ENCODE measurements at places on chromosomes 3 and 15. TPM values are rescaled to one million over a fixed set of nuclear protein-coding genes. Genes with fewer than 3 reads are reported as not detected.

- H3K27me3 ChIP-seq: no peaks in the 10 kb centered on the region
- no peak for DNase-seq
- H3K27ac ChIP-seq: peak overlapping the region; percentile 77
- H3K4me1 ChIP-seq: peaks cover 51% of the 10 kb centered on the region
Observed at GRCh38 chr3:101680466-101680865, 3.5 kb upstream of the ZBTB11 start.

DNA sequence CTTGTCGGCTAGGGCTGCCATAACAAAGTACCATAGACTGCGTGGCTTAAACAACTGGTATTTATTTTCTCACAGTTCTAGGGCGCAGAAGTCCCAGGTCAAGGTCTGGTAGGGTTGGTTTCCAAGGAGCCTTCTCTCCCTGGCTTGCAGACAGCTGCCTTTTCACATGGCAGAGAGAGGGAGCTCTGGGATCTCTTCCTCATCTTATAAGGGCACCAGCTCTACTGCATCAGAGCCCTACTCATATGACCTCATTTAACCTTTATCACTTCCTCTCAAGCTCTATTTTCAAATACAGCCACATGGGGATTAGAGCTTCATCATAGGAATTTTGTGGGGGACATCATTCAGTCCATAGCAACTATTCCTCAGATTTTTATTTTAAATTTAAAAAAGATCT is 17.6 kb upstream of the PAQR9 start:
- H3K4me1 ChIP-seq: no peaks in the 10 kb centered on the region
- peaks cover 36% of the 10 kb centered on the region for H3K27me3 ChIP-seq
- no peak overlapping the region for H3K27ac ChIP-seq
- no peak for DNase-seq

GRCh38 chr3:19348941-19349564 is 200.7 kb downstream of the KCNH8 start:
- H3K4me3 ChIP-seq: no peak overlapping the region
- no peaks in the 10 kb centered on the region for H3K27me3 ChIP-seq
- H3K27ac ChIP-seq: no peak overlapping the region
- no peaks in the 10 kb centered on the region for H3K4me1 ChIP-seq
- DNase-seq: peak; percentile 5
- H3K36me3 ChIP-seq: no peaks in the 10 kb centered on the region

GRCh38 chr15:29151484-29151857 is 118.2 kb downstream of the NSMCE3 start:
- no peak overlapping the region for H3K27ac ChIP-seq
- no peak for DNase-seq
- H3K4me3 ChIP-seq: no peak overlapping the region
- no peaks in the 10 kb centered on the region for H3K36me3 ChIP-seq
- H3K4me1 ChIP-seq: no peaks in the 10 kb centered on the region

DNA sequence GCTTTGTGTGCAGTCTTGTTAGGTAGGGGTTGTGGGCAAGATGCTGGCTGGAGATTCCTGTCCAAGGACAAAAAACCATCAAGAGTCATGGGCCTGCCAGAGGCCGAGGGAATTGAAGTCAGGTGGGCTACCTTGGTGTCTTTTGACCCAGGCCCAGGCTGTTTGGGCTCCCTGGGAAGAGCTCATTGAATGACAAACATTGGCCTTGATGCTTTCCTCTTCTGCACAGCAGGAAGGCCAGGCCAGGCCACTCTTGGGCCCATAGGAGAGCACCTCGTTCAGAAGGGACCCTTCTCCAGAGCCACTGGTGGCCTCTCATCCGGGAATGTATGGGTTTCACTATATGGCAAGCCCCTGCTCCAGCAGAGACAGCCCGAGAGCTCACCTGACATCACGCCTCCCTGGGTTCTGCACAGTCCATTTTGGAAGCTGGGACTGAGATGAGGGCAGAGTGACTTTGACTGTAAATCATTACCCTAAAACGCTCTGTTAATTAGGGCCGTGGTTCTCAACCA is 169.1 kb downstream of the NSMCE3 start:
- H3K4me3 ChIP-seq: no peak overlapping the region
- no peaks in the 10 kb centered on the region for H3K36me3 ChIP-seq
- no peaks in the 10 kb centered on the region for H3K4me1 ChIP-seq

- no peaks in the 10 kb centered on the region for H3K27me3 ChIP-seq
- no peak overlapping the region for H3K4me3 ChIP-seq
- H3K27ac ChIP-seq: no peak overlapping the region
- peaks cover 67% of the 10 kb centered on the region for H3K4me1 ChIP-seq
- peaks cover 19% of the 10 kb centered on the region for H3K36me3 ChIP-seq
Observed at GRCh38 chr3:16478516-16478915, 35.0 kb downstream of the RFTN1 start.

DNA sequence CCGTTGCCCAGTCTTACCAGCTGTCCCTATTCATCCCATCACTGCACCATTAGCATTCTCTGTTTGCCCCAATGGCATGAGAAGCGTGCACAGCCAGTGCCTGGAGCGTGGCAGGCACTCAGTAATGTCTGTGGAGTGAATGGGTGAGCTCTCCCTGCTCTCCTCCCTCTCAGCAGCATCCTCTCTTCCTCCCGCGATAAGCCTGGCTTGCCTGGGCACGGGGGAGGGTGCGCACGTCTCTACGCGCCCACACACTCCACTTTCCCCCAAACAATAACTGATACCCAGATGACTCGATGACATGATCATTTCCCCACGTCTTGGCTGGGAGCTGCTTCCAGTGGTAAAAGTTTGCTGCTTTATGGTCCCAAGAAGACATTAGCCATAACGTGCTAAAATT is 81.8 kb upstream of the LINGO1 start:
- no peaks in the 10 kb centered on the region for H3K36me3 ChIP-seq
- no peak for DNase-seq
- H3K27me3 ChIP-seq: peaks cover 24% of the 10 kb centered on the region
- H3K27ac ChIP-seq: no peak overlapping the region
- H3K4me3 ChIP-seq: no peak overlapping the region

DNA sequence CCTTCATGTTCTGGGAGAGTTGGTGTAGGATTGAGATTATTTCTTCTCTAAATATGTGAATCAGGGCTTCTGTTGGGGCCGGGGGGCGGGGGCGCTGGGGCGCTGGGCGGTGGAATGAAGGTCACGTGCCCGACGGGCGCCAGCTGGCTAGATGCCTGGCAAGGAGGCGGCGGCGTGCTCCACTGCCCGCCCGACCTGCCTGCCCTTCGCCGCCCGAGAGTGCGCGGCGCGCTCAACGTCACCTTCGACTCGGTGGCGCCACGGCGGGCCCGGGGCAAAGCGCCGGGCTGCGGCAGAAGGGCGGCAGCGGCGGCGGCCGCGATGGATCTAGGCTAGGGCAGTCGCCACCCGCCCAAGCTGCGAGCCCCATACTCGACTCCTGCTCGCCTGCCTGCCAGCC is 47.0 kb upstream of the LHFPL4 start:
- peaks cover 44% of the 10 kb centered on the region for H3K27me3 ChIP-seq
- peaks cover 4% of the 10 kb centered on the region for H3K4me1 ChIP-seq
- H3K4me3 ChIP-seq: peak overlapping the region; percentile 15
- peak; percentile 7 for DNase-seq
- H3K27ac ChIP-seq: no peak overlapping the region
- H3K36me3 ChIP-seq: no peaks in the 10 kb centered on the region

DNA sequence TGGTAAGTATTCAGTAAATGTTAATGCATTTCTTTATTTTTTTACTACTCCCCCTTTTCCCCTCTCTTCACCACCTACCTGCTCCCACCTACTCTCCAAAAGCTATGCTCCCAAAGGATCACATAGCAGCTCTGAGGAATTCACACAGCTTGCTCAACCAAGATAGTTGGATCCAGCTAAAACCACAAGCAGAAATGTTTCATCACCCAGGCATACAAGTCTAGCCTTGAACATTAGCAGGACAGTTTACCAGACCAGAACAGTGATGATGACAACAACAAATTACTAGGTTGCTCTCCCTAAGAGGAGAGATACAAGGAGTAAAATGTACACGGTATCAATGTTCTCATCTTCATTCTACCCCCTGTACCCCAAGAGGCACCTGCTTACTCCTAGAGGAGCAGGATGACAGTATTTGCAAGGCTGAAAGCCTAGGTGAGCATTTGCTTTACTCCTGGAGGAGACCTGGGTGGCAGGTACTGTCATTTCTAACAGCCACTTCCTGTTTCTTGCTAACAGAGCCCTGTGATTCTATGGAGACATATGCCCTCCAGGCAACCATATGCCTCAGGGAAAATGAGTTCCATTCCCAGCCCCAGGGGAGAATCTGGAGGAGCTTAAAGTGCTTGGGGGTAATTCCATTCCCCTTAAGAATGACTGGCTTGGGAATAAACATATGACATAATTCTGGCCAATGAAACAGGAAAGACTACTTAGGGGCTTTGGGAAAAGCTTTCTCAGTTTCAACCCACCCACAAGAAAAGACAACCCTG is 237.5 kb downstream of the NTRK3 start:
- H3K27ac ChIP-seq: no peak overlapping the region
- H3K4me3 ChIP-seq: no peak overlapping the region
- no peaks in the 10 kb centered on the region for H3K4me1 ChIP-seq
- H3K27me3 ChIP-seq: peaks cover 12% of the 10 kb centered on the region

DNA sequence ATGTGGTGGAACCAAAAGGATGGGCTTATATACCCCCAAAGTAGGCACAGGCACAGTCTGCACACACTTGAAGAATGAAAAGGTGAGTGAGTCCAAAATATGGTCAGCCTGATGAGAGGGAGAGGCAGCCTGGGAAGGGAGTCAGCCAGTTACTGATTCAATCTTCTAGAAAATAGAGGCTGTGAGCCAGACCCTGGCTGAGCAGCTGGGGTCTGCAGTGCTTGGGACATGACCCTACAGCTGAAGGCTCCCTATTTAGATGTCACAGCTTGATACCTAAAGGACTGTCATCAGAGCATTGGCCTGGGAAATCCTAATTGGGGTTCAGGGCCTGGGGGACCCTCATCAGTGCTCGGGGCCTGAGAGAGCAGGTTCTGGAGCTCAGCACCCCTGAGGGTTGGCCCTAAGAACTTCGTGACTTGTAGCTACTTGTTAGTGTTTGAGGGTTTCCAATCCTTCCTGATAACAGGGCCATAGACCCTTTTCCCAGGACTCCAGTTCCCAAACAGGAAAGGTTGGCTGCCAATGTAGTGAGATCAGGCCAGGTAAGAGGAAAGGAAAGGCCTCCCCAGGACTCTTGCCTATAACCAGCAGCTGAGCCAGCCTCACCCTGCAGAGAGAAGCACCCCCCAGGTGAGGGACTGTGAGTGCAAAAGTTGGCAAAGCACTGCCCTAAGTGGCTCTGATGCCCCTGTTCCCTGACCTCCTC is 54.7 kb upstream of the SLCO2A1 start:
- H3K27ac ChIP-seq: no peak overlapping the region
- H3K36me3 ChIP-seq: no peaks in the 10 kb centered on the region
- DNase-seq: no peak
- no peaks in the 10 kb centered on the region for H3K27me3 ChIP-seq
- no peak overlapping the region for H3K4me3 ChIP-seq
- H3K4me1 ChIP-seq: no peaks in the 10 kb centered on the region

GRCh38 chr15:77024273-77025082 is 29.6 kb downstream of the PSTPIP1 start:
- H3K27ac ChIP-seq: no peak overlapping the region
- no peak overlapping the region for H3K4me3 ChIP-seq
- no peaks in the 10 kb centered on the region for H3K27me3 ChIP-seq
- peaks cover 49% of the 10 kb centered on the region for H3K4me1 ChIP-seq

- H3K4me1 ChIP-seq: peaks cover 19% of the 10 kb centered on the region
- H3K36me3 ChIP-seq: peaks cover 4% of the 10 kb centered on the region
- H3K27me3 ChIP-seq: no peaks in the 10 kb centered on the region
- peak overlapping the region; percentile 48 for H3K27ac ChIP-seq
Observed at GRCh38 chr3:58271901-58272501, 34.0 kb upstream of the RPP14 start.

DNA sequence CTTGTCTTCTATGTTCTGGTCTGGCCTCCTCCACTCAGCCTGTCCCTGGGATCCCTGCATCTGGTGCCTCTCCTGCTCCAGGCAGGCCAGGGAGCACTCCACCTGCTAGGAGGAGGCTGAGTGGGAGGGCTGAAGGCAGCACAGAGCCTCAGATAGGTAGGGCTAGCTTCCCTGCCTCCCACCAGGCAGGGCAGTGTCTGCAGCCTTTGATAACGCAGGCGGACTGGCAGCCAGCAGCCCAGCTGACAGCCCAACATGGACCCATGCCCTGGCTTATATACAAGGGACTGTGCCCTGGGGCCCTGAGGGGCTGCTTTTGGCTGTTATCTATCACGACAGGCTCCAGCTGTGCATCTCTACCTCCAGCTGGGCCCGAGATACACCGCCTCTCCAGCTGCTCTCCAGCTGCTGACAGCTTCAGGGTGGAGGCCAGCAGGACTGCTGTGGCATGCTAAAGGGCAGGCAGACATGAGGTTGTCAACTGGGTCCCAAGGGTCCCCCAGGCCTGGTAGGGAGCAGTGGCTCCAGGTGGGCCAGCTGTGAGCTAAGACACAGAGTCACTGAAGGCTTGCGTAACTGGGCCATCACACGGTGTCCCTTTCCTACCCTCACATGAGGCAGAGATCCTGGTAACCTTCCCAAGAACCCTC is 5.2 kb upstream of the CLK3 start:
- no peaks in the 10 kb centered on the region for H3K36me3 ChIP-seq
- peaks cover 8% of the 10 kb centered on the region for H3K4me1 ChIP-seq
- H3K27me3 ChIP-seq: no peaks in the 10 kb centered on the region
- no peak overlapping the region for H3K27ac ChIP-seq

GRCh38 chr3:102756706-102757105 is 321.9 kb downstream of the ZPLD1 start:
- H3K36me3 ChIP-seq: no peaks in the 10 kb centered on the region
- no peak overlapping the region for H3K4me3 ChIP-seq
- no peaks in the 10 kb centered on the region for H3K27me3 ChIP-seq
- no peaks in the 10 kb centered on the region for H3K4me1 ChIP-seq
- no peak overlapping the region for H3K27ac ChIP-seq

DNA sequence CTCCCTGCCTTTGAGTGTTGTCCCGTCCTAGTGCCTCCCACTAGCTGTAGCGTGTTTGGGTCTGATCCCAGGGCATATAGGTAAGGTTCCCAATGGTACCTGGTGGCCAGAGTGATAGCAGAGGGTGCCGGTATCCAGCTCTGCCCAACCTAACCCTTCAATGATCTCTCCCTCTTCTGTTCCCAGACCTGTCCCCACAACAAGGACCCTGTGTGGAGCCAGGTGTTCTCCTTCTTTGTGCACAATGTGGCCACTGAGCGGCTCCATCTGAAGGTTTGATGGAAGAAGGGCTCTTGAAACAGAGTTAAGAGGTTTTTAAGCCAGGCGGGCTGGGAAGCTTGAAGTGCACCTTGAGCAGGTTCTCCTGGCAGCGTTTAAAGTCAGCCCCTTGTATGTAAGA is 35.5 kb downstream of the ESYT3 start:
- H3K4me3 ChIP-seq: no peak overlapping the region
- no peaks in the 10 kb centered on the region for H3K36me3 ChIP-seq
- peaks cover 13% of the 10 kb centered on the region for H3K27me3 ChIP-seq
- no peak overlapping the region for H3K27ac ChIP-seq
- DNase-seq: no peak
- H3K4me1 ChIP-seq: no peaks in the 10 kb centered on the region

- peak overlapping the region; percentile 35 for H3K27ac ChIP-seq
- H3K36me3 ChIP-seq: peaks cover 19% of the 10 kb centered on the region
- H3K4me1 ChIP-seq: peaks cover 74% of the 10 kb centered on the region
- peak; percentile 51 for DNase-seq
- H3K4me3 ChIP-seq: peak overlapping the region; percentile 75
- no peaks in the 10 kb centered on the region for H3K27me3 ChIP-seq
Observed at GRCh38 chr3:16510620-16511319, 2.7 kb downstream of the RFTN1 start.

The SPRED1 gene
- 0.77 TPM for total RNA-seq

The ICE2 gene
- 81.5 TPM for total RNA-seq

The AQP9 gene
- 0.36 TPM for total RNA-seq

The ZIC4 gene
- not detected for total RNA-seq

The IQCH gene
- total RNA-seq: 3.6 TPM

The VGLL3 gene
- total RNA-seq: not detected

The IGDCC3 gene
- total RNA-seq: not detected
